H7 (cell line): ENCODE measurements at places on chromosomes 12 and 14.

DNA sequence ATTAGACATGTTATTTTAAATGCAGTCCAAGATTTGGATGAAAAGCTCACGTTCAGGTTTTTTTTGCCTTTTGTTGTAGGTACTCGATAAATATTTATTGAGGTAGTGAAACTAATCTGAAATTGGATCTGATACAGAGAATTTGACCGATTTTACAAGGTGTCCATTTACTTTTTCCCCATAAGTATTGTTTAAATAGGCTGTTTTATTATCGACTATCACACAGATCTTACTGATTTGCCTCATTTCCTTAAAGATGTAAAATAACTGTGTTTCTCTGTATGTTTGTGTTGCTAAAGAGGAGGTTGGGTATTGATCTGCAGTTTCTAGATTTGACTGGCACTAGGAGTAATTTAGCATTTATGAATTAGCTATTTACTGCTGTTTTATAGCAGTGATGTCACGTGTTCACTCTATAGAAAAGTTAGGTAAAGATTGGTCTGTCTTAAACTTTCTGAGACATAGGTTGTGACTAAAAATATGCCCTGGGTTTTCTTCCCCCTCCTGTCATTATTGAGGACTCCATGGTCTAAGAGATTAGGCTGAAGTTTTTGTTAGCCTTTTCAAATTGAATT, 3.5 kb downstream of the RAP1B start:
- no peak for DNase-seq

GRCh38 chr12:130989391-130989790, 35.7 kb downstream of the ADGRD1 start:
- DNase-seq: no peak

GRCh38 chr12:130847112-130847511, 8.1 kb upstream of the STX2 start:
- no peak for DNase-seq

- DNase-seq: no peak
Measured at GRCh38 chr14:20631023-20631879, 10.2 kb downstream of the OR6S1 start.

DNA sequence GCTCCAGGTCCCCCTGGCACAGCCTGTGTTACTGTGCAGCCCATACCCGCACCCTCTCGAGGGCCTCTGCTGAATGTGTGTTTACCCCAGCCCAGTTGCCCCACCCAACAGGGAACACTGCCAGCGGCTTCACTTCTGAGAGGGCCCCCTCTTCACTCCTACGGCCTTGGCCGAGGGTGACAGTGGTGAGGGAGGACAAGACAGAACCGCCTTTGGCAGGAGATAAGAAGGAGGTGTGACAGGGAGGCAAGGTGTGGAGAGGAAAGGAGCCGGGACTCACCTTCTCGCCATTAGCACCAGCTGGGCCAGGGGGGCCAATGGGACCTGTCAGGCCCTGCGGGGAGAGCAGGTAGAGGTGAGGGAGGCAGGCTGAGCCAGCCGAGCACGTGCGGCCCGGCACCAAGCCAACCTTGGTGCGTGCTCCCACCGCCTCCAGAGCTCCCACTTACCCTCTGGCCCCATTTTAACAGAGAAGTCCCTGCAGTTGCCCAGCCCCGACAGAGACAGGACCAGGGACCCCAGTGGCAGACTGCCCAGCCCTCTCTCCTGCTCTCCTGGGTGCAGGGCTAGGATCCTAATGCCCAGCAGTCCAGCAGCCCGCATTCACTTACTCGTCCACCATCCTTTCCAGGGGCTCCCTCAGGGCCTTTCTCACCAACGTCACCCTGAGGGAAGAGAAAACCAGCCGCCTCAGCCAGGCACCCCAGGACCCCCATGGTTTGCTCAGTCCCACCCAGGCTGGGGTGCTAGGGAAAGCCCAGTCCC, 18.3 kb downstream of the TMEM106C start:
- DNase-seq: peak; percentile 31

GRCh38 chr14:103232031-103232808, 101.8 kb upstream of the EIF5 start:
- DNase-seq: peak; percentile 88

GRCh38 chr14:60643463-60644314, 5.6 kb downstream of the SIX1 start:
- DNase-seq: peak; percentile 61

DNA sequence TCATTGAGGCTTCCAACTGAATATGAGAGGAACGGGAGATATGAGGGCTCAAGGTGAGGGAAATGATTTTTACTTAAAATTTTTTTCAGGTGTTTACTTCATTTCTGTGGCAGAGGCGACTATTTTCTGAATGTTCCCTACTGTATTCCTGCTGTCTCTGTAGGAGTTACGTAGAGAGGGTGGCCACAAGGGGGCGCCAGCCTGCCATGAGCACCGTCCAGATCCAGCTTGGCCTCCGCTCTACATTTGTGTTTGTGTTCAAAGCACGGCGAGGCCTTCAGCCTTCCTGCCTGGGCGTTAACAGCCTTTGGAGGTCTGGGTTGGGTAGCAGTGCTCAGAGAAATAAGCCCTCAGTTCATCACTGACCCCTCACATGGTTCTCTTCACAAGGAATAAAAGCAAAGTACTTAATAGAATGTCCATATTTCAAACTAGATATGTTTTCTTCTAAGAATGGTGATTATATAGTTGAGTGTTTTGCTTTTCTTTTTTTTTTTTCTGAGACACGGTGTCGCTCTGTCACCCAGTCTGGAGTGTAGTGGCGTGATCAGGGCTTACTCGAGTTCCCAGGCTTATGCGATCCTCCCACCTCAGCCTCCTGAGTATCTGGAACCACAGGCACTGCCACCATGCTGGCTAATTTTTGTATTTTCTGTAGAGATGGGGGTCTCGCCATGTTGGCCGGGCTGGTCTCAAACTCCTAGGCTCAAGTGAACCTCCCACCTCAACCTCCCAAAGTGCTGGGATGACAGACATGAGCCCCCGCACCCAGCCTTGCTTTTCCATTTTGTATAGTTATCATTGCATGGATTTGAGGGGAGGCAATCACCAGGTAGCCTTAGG, 22.3 kb downstream of the CKB start:
- peak; percentile 90 for DNase-seq

GRCh38 chr12:47367912-47368537, 288.3 kb upstream of the AMIGO2 start:
- no peak for DNase-seq

DNA sequence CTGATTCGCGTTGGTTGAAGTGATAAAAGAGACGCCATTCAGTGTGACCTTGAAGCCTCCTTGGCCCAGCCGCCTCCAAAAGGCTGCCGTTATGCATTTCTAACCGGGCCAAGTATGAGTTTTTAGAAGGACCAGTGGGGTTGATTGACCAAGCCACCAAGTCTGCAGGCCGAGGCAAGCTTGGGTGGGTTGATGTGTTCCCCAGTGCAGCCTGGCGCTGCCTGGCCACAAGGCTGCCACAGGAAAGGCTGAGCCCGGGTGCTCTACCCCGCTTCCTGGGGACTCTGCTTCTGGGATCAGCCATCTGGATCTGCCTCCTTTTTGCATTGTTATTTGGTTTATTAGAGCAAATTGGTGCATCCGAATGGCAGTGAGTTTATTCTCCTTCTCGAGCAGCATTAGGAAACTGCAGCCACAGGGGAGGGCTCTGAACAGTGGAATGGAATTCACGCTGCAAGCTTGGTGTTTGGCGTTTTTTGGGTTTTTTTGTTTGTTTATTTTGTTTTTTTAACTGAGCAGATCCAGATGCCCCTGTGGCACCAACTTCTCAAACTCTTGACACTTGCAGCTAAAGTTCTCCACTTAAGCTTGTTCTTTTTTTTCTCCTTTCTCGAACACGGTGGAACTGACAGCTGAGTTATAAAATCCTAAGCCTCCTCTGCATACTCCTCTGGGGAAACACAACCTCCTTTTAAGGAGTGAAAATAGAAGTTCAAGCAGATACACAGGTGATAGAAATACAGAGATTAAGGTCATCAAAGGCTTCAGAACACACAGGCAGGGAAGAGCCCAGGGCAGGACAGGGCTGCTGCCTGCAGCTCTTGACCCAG, 145.4 kb upstream of the FKBP4 start:
- no peak for DNase-seq

DNA sequence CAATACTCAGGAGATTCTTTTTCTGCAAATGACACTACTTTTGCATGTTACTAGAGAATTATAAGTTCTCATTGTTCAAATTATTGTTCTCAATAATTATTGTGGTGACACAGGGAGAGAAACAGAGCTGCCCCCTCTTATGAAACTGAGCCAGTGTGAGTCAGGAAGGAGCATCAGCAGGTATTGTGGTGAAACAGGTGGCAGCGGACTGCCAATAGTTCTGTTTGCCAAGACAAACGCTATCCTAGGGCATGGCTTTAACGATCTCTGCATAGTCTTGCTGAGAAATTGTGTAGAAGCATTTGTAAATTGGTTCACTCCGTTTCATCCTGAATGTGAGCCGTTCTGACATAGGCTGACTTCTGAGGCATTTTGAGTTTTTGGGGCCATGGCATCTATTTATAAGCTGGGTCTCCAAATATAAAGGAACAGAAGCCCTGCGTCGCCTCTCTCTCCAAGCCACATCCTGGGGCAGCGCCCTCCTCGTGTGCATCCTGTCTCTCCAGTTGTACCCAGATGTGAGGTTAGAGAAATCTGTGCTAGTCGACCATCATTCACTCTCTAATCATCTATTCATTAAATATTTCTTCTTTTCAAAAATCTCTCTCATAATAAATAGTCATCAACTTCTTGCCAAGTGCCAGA, 15.8 kb upstream of the PPP4R4 start:
- no peak for DNase-seq

DNA sequence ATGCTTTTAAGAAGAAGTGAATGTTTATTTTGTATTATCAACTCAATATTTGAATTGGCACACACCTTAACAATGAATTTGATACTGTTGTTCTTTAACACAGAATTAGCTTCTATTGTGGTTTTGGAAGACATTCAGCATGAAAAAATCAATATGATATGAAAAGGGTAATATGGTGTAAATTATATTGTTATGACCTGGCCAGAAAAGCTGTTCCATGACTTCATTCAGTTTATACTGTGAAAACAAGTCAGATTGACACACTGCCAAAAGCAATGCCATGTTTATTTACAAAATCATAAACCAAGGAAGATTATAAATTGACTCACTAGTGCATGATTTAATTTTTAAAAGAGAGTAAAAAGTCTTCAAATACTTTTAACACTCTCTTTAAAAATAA, 851.4 kb upstream of the SEL1L start:
- no peak for DNase-seq

GRCh38 chr12:80178846-80179245, 79.5 kb downstream of the OTOGL start:
- no peak for DNase-seq

DNA sequence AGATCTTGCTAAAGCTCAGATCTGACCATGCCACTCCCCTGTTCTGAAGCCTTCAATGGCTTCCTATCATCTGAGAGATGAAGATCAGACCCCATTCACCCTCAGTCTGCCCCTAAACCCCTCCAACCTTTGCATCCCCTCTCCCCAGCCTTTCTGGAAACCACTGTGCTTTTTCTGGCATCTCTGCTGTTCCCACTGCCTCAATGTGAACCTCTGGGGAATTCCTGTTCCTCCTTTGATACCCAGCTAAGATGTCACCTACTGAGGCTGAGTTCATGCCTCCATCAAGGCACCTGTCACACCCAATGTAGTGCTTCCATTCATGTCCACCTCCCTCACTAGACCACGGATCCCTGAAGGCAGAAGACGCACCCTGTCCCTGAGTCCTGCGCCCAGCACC, 19.3 kb downstream of the CYP46A1 start:
- DNase-seq: no peak

DNA sequence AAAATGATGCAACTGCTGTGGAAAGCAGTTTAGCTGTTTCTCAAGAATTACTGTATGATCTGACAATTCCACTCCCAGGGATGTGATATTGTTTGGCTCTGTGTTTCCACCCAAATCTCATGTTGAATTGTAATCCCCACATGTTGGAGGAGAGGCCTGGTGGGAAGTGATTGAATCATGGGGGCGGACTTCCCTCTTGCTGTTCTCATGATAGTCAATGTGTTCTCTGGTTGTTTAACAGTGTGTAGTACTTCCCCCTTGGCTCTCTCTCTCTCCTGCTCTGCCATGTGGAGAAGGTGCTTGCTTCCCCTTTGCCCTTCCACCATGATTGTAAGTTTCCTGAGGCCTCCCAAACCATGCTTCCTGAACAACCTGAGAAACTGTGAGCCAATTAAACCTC, 93.4 kb upstream of the CPM start:
- no peak for DNase-seq

DNA sequence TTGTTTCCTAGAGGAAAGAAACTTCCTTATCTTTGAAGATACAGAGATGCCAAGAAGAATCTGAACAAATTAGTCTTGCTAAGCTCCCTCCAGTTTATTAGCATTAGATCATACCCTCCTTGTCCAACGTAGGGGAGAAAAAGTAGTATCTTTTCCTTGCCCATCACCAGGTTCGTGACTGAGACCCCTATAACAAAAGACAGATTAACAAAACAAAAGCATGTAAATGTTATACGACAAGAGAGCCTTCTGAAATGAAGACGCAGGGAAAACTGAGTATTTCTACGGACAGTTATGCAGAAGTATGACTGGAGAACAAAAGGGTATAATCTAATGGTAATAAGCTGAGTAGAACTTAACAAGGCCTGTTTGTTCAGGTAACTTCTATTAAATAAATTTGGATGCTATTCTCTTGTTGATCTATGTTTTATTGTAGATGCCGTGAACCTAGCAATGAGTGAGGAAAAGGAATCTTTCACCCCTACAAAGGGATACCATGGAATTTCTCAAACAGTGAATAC, 2.9 kb upstream of the CLEC7A start:
- DNase-seq: no peak

DNA sequence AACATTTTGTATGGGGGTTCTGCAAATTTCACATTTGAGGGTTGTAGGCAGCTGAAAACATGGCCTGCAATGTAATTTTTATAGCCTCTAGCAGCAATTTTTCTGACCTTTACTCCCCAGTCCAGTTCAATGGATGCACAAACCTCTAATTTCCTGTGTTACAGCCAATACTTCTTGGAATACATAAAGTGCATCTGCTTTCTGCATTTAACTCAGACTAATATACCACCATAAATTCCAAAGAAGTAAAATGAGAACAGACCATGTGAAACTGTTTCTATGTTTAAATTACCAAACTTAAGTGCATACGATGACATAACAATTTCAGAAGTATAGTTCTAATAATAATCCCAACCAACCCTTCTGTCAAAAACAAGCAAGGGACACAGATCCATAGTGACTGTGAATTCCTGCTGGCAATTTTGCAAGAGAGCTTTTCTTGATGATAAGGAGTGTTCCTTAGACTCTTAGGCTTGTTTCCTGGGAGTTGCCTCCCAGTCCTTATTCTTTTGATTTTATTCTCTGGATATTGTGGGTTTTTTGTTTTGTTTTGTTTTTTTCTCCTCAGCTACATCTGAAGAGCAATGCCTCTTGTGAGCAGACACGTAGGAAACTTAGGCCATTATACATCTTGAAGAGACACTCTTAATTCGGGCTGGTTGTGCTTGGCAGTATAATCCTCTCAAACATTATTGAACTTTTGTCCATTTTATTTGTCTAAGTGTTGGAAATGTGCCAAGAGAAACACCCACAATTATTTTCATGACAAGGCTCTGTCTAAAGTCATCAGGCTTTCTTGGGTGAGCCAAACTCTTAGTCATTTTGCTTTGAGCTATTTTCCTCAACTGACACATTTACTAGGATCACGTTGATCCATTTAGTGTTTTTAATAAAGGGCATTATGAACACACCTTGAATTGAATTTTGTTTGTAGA, 51.3 kb upstream of the RERGL start:
- no peak for DNase-seq

GRCh38 chr14:22537436-22538310, 51.4 kb downstream of the DAD1 start:
- DNase-seq: no peak
